ENCODE measurements at places on chromosomes 5 and 9. TPM values are rescaled to one million over a fixed set of nuclear protein-coding genes. Genes with fewer than 3 reads are reported as not detected.

DNA sequence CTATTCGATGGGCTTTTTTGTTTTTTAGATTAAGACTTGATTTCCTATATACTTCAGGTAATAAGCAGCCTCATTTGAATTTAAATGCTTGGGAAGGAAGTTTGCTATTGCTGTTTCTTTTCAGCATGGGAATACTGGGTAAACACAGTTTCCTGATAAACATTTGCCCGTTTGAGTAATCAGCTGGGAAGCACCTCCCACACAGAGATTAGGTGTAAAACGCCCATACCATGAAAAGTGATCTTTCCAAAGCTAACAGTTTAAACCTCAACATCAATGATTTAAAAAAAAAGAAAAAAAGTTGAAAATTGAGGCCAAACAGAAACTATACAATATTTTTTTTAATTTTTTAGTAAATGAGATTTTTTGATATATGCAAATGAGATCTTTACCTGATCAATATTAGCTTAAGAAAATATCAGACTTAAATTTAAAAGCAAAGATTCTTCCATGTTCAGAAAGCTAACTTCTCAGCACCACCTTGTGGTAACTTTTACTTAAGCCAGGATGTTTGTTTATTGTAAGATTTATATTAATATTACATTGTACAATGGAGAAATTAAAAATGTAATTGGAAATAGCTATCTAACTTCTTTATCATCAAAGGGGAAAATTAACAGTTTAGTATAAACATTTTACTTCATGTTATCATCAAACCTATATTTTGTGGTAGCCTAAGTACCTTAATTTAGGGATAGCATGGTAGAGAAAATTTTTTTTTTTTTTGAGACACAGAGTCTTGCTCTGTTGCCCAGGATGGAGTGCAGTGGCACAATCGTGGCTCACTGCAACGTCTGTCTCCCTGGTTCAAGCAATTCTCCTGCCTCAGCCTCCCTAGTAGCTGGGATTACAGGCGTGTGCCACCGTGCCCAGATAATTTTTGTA lies 39.8 kb downstream of the F2RL2 start:
- H3K36me3 ChIP-seq: no peaks in the 10 kb centered on the region
- DNase-seq: no peak
- peaks cover 25% of the 10 kb centered on the region for H3K4me1 ChIP-seq
- peak overlapping the region; percentile 12 for H3K4me3 ChIP-seq
- H3K27ac ChIP-seq: no peak overlapping the region

DNA sequence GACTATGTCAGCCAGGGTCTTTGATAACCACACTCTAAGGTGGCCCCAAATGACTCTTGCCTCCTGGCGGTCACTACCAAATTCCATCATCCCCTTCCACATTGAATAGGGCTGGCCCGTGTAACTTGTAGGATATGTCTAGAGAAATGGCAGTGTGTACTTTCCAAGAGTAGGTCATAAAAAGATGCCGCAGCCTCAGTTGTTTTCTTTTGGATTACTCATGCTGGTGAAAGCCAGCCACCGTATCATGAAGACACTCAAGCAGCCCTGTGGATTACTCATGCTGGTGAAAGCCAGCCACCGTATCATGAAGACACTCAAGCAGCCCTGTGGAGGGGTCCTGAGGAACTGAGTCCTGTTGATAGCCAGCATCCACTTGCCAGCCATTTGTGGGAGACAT lies 172.0 kb upstream of the TBC1D2 start:
- no peak overlapping the region for H3K27ac ChIP-seq
- H3K4me3 ChIP-seq: no peak overlapping the region
- H3K4me1 ChIP-seq: no peaks in the 10 kb centered on the region
- no peaks in the 10 kb centered on the region for H3K27me3 ChIP-seq

GRCh38 chr5:133453831-133454230 lies 158.5 kb downstream of the FSTL4 start:
- no peaks in the 10 kb centered on the region for H3K27me3 ChIP-seq
- H3K36me3 ChIP-seq: no peaks in the 10 kb centered on the region
- H3K27ac ChIP-seq: no peak overlapping the region
- H3K4me3 ChIP-seq: no peak overlapping the region
- no peak for DNase-seq
- no peaks in the 10 kb centered on the region for H3K4me1 ChIP-seq

- no peak overlapping the region for H3K27ac ChIP-seq
- no peaks in the 10 kb centered on the region for H3K36me3 ChIP-seq
- no peak overlapping the region for H3K4me3 ChIP-seq
- no peaks in the 10 kb centered on the region for H3K27me3 ChIP-seq
- no peak for DNase-seq
- peaks cover 7% of the 10 kb centered on the region for H3K4me1 ChIP-seq
These were observed 29.4 kb downstream of the SH3RF2 start for GRCh38 chr5:145965804-145966203.

DNA sequence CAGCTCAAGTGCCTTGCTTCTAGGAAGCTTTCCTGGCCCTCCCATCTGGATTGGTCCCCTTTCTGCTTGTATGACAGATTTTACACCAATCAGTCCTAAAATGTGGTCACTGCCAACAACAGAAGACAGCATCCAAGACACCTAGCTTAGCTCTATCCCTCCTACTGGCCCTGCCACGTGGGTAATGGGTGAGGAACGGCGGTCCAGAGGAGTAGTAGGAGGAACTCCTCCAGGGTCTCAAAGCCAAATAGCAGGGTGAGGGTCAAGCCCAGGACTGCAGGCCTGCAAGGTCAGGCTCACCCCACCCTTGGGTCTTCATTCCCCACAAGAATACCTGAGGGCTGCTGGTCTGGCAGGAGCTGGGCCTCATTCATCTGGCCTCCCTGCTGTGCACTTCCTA lies 56.7 kb upstream of the SLC25A51 start:
- H3K36me3 ChIP-seq: no peaks in the 10 kb centered on the region
- no peak overlapping the region for H3K27ac ChIP-seq
- H3K4me3 ChIP-seq: no peak overlapping the region
- no peak for DNase-seq
- H3K4me1 ChIP-seq: no peaks in the 10 kb centered on the region
- H3K27me3 ChIP-seq: no peaks in the 10 kb centered on the region

GRCh38 chr5:141994511-141995136 lies 18.2 kb downstream of the GNPDA1 start:
- DNase-seq: no peak
- no peak overlapping the region for H3K4me3 ChIP-seq
- no peak overlapping the region for H3K27ac ChIP-seq

DNA sequence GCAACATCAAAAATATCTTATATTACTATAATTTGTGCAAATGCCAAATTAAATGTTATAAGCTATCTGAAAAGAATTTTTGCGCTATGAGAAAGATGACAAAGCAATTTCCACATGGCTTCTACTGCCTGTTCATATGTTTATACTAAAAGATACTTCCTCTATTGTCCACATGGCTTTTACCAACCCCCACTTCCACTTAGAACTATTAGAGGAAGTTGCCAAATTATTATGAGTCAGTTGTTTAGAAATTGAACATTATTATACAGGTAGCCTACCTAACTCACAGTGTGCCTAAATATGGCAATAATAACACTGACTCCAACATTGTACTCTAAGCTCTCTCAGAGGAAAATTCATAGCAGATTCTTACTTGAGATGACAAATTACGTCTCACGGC lies 37.6 kb upstream of the SLC27A6 start:
- no peak for DNase-seq
- no peak overlapping the region for H3K4me3 ChIP-seq
- H3K27ac ChIP-seq: no peak overlapping the region

GRCh38 chr9:38359297-38359653 lies 33.2 kb upstream of the ALDH1B1 start:
- no peaks in the 10 kb centered on the region for H3K36me3 ChIP-seq
- H3K4me1 ChIP-seq: 0 out of 2 replicates have a peak, but pooled peaks cover 7% of the 10 kb centered on the region

- no peaks in the 10 kb centered on the region for H3K36me3 ChIP-seq
- no peak overlapping the region for H3K4me3 ChIP-seq
- DNase-seq: no peak
- H3K4me1 ChIP-seq: no peaks in the 10 kb centered on the region
- H3K27ac ChIP-seq: no peak overlapping the region
These were observed 480.6 kb downstream of the NR2F1-AS1 start for GRCh38 chr5:93100428-93100827.

DNA sequence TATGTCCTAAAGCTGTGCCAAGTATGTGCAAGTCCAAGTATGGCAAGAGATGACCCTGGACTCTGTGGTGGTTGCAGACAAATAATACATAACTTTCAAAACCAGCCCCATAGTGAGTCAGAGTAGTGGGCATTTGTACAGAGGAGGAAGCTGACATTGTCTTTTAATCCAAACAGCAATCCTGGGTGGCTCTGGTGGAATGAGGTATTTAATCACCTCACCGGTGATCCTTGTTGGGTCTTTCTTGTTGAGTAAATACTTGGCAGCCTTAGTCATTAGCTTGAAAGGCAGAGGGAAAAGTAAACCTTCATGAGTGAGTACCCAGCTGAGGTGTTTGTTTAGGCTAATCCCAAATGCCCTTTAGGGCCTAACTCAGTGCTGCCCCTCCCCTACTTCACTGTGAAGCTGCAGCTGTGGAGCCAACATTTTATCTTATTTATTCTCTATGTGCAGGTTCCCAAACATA lies 148.7 kb upstream of the SLC12A2 start:
- peaks cover 8% of the 10 kb centered on the region for H3K4me1 ChIP-seq
- peak; percentile 82 for DNase-seq
- no peak overlapping the region for H3K4me3 ChIP-seq
- peaks cover 62% of the 10 kb centered on the region for H3K27me3 ChIP-seq
- no peaks in the 10 kb centered on the region for H3K36me3 ChIP-seq

DNA sequence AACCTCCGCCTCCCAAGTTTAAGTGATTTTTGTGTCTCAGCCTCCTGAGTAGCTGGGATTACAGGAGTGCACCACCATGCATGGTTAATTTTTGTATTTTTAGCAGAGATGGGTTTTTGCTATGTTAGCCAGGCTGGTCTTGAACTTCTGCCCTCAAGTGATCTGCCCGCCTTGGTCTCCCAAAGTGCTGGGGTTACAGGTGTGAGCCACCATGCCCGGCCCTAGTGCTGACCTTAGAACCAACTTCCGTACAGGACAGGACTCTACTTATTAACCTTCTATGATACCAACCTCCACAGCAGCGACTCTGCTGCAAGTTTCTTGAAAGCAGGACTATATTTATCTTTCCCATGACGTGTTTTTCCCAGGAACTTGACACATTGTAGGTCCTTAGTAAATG lies 176.9 kb downstream of the RGS3 start:
- H3K27ac ChIP-seq: no peak overlapping the region
- no peak for DNase-seq
- no peaks in the 10 kb centered on the region for H3K4me1 ChIP-seq

- H3K4me3 ChIP-seq: no peak overlapping the region
- H3K36me3 ChIP-seq: no peaks in the 10 kb centered on the region
- 0 out of 2 replicates have a peak, but pooled peaks cover 5% of the 10 kb centered on the region for H3K4me1 ChIP-seq
- no peaks in the 10 kb centered on the region for H3K27me3 ChIP-seq
- no peak for DNase-seq
- no peak overlapping the region for H3K27ac ChIP-seq
These were observed 244.8 kb downstream of the GLIS3 start for GRCh38 chr9:4055032-4055431.

DNA sequence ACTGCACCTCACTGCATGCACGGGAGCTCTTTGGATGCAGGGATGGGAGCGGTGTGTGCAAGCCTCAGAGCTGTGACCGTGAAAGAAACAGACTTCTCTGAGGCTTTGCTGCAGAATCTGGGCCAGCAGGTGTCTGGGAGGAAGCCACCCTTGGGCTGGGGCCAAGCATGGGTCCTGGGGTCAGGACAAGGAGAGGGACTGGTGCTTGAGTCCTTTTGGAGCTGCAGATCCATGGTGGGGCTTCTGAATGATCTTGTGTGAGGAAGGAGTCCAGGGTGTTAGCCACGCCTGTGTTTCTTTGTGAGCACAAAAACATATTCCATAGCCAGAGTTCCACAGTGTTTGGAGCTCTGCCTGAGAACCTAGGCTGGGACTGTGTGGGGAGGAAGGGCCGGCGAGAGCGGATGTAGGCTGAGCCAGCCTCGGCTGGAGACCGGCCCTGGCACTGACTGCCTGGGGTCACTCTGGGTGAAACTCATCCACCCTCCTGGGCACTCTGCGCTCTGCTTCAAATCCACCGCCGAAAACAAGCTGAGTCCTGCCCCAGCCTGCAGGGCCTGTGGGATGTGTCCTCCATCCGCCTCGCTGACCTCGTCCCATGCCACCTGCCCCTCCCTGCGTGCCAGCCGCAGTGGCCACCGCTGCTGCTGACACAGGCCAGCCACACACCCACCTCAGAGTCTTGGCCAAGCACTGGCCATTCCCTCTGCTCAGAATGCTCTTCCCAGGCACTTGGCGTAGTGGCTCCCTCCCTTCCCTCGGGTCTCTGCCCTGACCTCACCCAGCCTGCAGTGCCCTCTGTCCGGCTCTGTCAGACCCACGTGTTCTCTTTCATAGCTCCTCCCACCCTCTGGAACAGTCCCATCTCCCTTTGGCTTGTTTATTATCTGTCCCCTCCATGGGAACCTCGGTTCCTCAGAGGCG lies 26.7 kb downstream of the ERGIC1 start:
- no peaks in the 10 kb centered on the region for H3K36me3 ChIP-seq
- H3K4me3 ChIP-seq: no peak overlapping the region
- no peak overlapping the region for H3K27ac ChIP-seq
- H3K4me1 ChIP-seq: peaks cover 14% of the 10 kb centered on the region
- DNase-seq: no peak

GRCh38 chr5:38926121-38926520 lies 80.3 kb downstream of the OSMR start:
- H3K36me3 ChIP-seq: no peaks in the 10 kb centered on the region
- H3K27me3 ChIP-seq: no peaks in the 10 kb centered on the region
- no peak overlapping the region for H3K4me3 ChIP-seq
- no peak overlapping the region for H3K27ac ChIP-seq

DNA sequence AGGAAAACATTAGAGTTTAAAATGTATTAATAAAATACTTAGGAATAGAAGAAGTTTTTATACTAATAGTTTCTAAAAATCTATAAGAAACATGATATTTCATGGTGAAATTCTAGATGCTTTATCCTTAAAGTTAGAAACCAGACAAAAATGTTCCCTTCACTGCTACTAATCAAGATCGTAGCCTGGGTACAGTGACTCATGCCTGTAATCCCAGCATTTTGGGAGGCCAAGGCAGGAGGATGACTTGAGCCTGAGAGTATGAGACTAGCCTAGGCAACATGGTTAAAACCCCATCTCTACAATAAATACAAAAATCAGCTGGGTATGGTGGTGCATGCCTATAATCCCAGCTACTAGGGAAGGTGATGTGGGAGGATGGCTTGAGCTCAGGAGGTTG lies 30.4 kb upstream of the KLF9 start:
- H3K27ac ChIP-seq: no peak overlapping the region
- no peaks in the 10 kb centered on the region for H3K36me3 ChIP-seq
- DNase-seq: no peak
- H3K27me3 ChIP-seq: no peaks in the 10 kb centered on the region
- peaks cover 4% of the 10 kb centered on the region for H3K4me1 ChIP-seq

- no peaks in the 10 kb centered on the region for H3K27me3 ChIP-seq
- no peaks in the 10 kb centered on the region for H3K4me1 ChIP-seq
- H3K4me3 ChIP-seq: no peak overlapping the region
- no peak for DNase-seq
- H3K36me3 ChIP-seq: no peaks in the 10 kb centered on the region
- H3K27ac ChIP-seq: no peak overlapping the region
These were observed 124.9 kb upstream of the ZNF462 start for GRCh38 chr9:106738109-106738508.

LRRC19 gene
- not detected for total RNA-seq

ADAMTS12 gene
- 12.4 TPM for total RNA-seq

SPATA31A7 gene
- not detected for total RNA-seq
